T-helper 1 cell (primary cell): ENCODE measurements at places on chromosomes 5 and 9.

GRCh38 chr5:104793755-104794080, 1231.1 kb upstream of the NUDT12 start:
- DNase-seq = no peak

GRCh38 chr9:135743546-135744332, 41.8 kb downstream of the KCNT1 start:
- DNase-seq = no peak

DNA sequence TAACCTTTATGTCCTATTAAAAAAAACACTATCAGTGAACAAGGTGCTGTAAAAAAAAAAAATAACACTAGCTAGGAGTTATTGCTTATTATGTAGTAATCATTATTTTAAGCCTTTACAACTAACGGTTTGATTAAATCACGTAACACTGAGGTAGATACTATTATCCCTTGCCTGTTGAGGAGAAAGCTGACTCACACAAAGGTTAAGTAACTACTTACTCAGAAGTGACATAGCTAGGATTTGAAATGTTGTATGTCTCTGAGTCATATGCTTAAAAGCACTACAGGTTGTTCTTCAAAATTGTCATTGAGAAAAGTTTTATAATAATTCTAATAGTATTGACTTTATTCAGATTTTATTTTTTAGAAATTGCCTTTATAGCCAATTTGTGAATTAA, 8.8 kb downstream of the TENT2 start:
- DNase-seq = no peak

GRCh38 chr9:136856079-136856476, 3.9 kb downstream of the MAMDC4 start:
- DNase-seq = no peak

GRCh38 chr9:36985769-36986467, 48.1 kb downstream of the PAX5 start:
- DNase-seq = no peak

GRCh38 chr9:69433392-69433791, 108.4 kb downstream of the ENTREP1 start:
- DNase-seq = no peak
